ENCODE measurements at places on chromosomes 7 and 10. TPM values are rescaled to one million over a fixed set of nuclear protein-coding genes. Genes with fewer than 3 reads are reported as not detected.

CLRN3 gene
- total RNA-seq, result not detected

DNA sequence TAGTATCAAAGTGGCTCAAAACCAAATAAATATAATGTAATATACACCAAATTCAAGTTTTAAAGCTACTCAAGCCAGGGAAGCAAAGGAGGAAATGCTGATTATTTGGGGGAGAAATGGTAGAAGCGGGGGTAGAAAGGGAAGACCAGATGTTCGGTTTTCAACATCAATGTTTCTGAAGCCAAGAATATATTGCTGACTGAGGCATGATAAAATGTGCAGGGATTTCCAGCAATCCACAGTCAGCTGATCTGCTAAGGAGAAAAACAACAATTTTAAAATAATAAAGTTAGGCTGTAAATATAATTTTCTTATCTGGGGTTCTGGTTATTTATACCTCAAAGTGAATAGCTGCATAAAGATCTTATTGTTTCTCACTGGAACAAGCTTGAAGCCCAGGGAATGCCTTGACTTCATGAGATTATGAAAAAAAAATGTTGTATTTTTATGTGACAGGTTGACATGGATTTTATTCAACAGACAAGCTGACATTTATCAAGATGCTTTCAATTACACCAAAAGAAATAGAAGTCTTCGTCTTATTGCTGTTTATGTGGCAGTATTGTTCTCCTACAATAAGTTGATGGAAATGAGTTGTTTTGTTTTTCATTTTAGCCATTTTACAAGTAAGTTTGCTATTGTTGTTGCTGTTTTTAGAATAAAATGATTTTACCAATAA lies 28.6 kb upstream of the BMPER start:
- no peaks in the 10 kb centered on the region for H3K27me3 ChIP-seq
- no peaks in the 10 kb centered on the region for H3K36me3 ChIP-seq
- H3K27ac ChIP-seq, result no peak overlapping the region
- no peak for DNase-seq
- H3K4me1 ChIP-seq, result no peaks in the 10 kb centered on the region

GRCh38 chr10:22444219-22444788 lies 99.0 kb downstream of the SPAG6 start:
- peaks cover 4% of the 10 kb centered on the region for H3K4me1 ChIP-seq
- no peaks in the 10 kb centered on the region for H3K36me3 ChIP-seq
- H3K27me3 ChIP-seq, result no peaks in the 10 kb centered on the region
- H3K27ac ChIP-seq, result no peak overlapping the region
- DNase-seq, result no peak

- H3K4me3 ChIP-seq, result no peak overlapping the region
- peaks cover 6% of the 10 kb centered on the region for H3K27me3 ChIP-seq
- DNase-seq, result no peak
- H3K36me3 ChIP-seq, result no peaks in the 10 kb centered on the region
- no peaks in the 10 kb centered on the region for H3K4me1 ChIP-seq
Observed at GRCh38 chr7:20354610-20355528, 24.2 kb downstream of the ITGB8 start.

DNA sequence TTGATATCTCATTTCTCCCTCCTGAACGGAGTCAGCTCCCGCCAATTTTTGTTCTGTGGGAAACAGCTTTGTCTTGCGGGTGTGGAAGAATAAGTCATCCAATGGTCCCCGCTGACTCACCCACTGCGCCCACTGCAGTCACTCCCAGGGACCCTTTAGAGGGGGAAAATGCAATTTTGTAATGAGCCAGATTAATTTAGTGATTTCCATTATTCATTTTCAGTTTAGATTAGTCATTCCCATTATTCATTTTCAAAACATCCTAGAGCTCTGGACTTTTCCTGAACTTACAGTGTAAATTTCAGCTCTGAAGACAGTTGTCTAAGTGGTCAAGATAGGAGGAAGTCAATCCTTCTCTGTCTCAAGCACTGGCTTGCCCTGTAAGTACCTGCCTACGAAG lies 154.9 kb upstream of the TMEM72 start:
- no peak overlapping the region for H3K4me3 ChIP-seq
- no peaks in the 10 kb centered on the region for H3K27me3 ChIP-seq
- H3K27ac ChIP-seq, result no peak overlapping the region
- DNase-seq, result no peak

MBL2 gene
- total RNA-seq, result not detected

- no peak overlapping the region for H3K27ac ChIP-seq
- no peak for DNase-seq
- no peaks in the 10 kb centered on the region for H3K36me3 ChIP-seq
- peaks cover 3% of the 10 kb centered on the region for H3K27me3 ChIP-seq
Observed at GRCh38 chr7:36677769-36678437, 46.4 kb downstream of the AOAH start.

SEMA3D gene
- 0.11 TPM for total RNA-seq

- H3K27ac ChIP-seq, result no peak overlapping the region
- peaks cover 20% of the 10 kb centered on the region for H3K27me3 ChIP-seq
- no peaks in the 10 kb centered on the region for H3K36me3 ChIP-seq
- DNase-seq, result no peak
- peaks cover 4% of the 10 kb centered on the region for H3K4me1 ChIP-seq
Observed at GRCh38 chr10:43048301-43049051, 28.4 kb upstream of the RET start.

- no peaks in the 10 kb centered on the region for H3K36me3 ChIP-seq
- H3K4me3 ChIP-seq, result no peak overlapping the region
- no peak for DNase-seq
- no peaks in the 10 kb centered on the region for H3K4me1 ChIP-seq
- no peak overlapping the region for H3K27ac ChIP-seq
Observed at GRCh38 chr7:89607792-89608191, 546.5 kb upstream of the STEAP1 start.

- H3K36me3 ChIP-seq, result no peaks in the 10 kb centered on the region
- no peak overlapping the region for H3K4me3 ChIP-seq
- no peaks in the 10 kb centered on the region for H3K27me3 ChIP-seq
- no peak for DNase-seq
- no peaks in the 10 kb centered on the region for H3K4me1 ChIP-seq
Observed at GRCh38 chr10:33229949-33230267, 104.6 kb downstream of the NRP1 start.

- H3K27me3 ChIP-seq, result peaks cover 19% of the 10 kb centered on the region
- peaks cover 6% of the 10 kb centered on the region for H3K4me1 ChIP-seq
- H3K4me3 ChIP-seq, result no peak overlapping the region
Observed at GRCh38 chr10:5628451-5629302, 37.7 kb downstream of the ASB13 start.

- H3K27ac ChIP-seq, result no peak overlapping the region
- no peak overlapping the region for H3K4me3 ChIP-seq
- DNase-seq, result no peak
- H3K36me3 ChIP-seq, result no peaks in the 10 kb centered on the region
- H3K27me3 ChIP-seq, result no peaks in the 10 kb centered on the region
Observed at GRCh38 chr10:123848564-123849457, 42.8 kb downstream of the CPXM2 start.

GRCh38 chr10:129655007-129655678 lies 188.1 kb downstream of the MGMT start:
- no peaks in the 10 kb centered on the region for H3K36me3 ChIP-seq
- no peak for DNase-seq
- H3K27ac ChIP-seq, result no peak overlapping the region
- H3K27me3 ChIP-seq, result no peaks in the 10 kb centered on the region
- H3K4me1 ChIP-seq, result no peaks in the 10 kb centered on the region
- no peak overlapping the region for H3K4me3 ChIP-seq

GRCh38 chr10:73872190-73872710 lies 2.1 kb downstream of the CAMK2G start:
- no peaks in the 10 kb centered on the region for H3K27me3 ChIP-seq
- no peak overlapping the region for H3K27ac ChIP-seq
- peaks cover 15% of the 10 kb centered on the region for H3K4me1 ChIP-seq
- H3K4me3 ChIP-seq, result no peak overlapping the region
- peaks cover 59% of the 10 kb centered on the region for H3K36me3 ChIP-seq

DNA sequence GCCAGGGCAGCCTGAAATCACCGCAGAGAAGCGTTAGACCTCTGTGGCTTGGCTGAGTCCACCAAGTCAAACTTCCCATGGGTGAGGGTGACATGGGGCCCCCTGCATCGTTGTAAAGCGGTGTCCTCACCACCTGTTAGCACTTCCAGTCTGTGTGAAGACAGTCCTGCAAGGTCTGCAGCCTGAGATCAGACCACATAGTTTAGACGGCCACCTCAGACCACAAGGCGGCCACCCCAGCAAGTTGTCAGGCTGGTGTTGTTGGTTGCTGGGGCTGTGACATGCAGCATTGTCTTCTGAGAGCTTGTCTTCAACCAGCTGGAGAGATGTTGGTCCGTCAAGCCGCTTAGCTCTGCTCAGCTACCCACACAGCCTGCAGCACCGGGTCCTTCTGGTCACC lies 44.1 kb upstream of the TARP start:
- H3K27ac ChIP-seq, result no peak overlapping the region
- no peaks in the 10 kb centered on the region for H3K36me3 ChIP-seq
- no peak overlapping the region for H3K4me3 ChIP-seq
- H3K4me1 ChIP-seq, result no peaks in the 10 kb centered on the region
- no peak for DNase-seq

DNA sequence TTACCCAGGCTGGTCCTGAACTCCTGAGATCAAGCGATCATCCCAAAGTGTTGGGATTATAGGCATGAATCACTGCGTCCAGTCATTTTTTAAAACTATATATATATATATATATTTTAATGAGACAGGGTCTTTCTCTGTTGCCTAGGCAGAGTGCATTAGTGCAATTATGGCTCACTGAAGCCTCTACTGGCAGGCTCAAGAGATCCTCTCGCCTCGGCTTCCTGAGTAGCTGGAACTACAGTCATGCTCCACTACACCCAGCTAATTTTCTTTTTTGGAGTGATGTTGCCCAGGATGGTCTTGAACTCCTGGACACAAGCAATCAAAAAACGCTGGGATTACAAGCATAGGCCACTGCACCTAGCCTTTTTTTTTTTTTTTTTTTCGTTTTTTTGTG lies 55.3 kb upstream of the KAT6B start:
- H3K4me3 ChIP-seq, result no peak overlapping the region
- DNase-seq, result no peak

PAX4 gene
- not detected for total RNA-seq

Measured in K562 (cell line).